Stimulated activated CD8-positive, alpha-beta memory T cell treated with anti-CD3 and anti-CD28 coated beads, Interleukin-2, amount 100 ng/mL, for 1 hour (primary cell): ENCODE measurements at places on chromosomes 2 and 18.

GRCh38 chr2:172096626-172097547, 5.8 kb downstream of the DLX2 start:
- DNase-seq = no peak

DNA sequence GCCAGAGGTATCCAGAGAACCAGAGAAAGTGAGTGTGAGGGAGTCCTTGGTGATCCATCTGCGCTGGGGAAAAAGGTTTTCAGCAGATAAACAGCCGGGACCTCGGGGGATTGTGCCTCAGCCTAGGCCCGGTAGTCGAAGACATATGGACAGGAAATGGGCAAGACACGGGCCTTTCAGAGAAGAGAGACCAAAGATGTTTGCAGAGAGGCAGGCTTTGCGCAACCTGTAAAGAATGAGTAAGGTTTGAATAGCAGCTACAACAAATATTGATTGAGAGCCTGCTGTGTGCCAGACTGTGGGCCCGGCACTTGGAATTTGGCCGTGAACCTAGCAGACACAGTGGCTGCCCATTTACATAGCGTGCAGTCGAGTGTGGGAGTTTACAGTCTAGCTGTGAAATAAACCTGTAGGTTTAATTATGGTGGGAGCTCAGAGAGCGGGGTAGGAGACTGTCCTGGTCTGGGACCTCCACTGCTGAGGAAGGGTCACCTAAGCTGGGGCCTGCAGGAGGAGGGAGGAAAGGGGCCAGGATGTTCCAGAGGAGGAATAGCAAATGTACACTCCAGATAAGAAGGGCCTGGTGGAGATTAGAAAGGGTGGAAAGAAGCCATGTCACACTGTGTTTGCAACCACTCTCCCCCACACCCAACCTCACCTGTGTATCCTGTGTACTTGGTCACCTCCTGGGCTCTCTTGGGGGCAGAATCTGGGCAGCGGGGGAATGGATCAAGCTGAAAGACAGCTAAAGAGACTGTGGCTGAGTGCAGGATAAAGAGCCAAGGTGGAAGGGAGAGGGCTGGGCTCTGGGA, 3.0 kb downstream of the SH2D6 start:
- no peak for DNase-seq

DNA sequence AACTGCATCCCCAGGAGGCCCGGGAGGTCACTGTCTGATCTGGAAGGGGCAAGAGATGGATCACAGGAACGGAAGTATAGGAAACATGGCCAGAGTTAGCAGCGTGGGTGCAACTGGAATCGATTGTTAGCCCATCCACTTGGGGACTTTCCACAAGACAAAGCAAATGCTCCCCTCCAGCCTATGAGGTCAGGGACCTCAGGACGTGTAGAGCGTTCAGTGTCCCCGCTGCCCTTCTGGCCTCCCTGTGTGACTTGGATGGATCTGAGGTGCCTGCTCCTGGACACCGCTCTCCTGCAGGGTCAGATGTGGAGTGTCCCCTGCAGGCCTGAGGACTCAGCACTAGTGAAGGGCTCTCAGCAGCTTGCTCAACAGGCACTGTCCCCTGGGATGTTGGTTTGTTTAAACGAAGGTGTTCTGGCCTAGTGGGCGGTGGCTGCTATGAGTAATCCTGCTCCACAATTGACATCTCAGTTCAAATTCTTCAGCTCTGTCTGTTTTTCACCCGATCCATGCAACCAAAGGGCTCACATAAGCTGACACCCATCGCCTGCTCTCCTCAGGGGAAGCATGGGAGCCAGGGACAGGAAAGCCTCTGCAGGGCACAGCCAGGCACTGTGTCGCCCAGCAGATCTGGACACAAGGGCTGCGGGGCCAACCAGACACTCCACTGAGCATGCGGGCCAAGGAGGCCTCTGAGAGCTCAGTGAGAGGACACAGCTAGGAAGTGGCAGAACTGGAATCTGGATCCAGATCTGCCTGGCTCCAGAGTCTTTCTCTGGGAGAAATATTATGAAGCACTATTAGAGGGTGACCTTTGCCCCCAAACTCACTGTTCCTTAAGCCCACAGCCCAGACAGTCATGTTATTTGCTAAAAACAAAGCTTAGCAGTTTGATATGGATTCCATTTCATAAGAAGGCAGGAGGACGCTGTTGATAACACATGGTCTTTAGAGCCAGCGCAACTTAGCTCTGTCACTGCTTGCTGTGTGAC, 78.5 kb downstream of the RHOB start:
- no peak for DNase-seq

GRCh38 chr2:141109633-141110032, 1021.2 kb downstream of the LRP1B start:
- no peak for DNase-seq

- no peak for DNase-seq
Measured at GRCh38 chr2:65522922-65523321, 90.5 kb upstream of the SPRED2 start.

DNA sequence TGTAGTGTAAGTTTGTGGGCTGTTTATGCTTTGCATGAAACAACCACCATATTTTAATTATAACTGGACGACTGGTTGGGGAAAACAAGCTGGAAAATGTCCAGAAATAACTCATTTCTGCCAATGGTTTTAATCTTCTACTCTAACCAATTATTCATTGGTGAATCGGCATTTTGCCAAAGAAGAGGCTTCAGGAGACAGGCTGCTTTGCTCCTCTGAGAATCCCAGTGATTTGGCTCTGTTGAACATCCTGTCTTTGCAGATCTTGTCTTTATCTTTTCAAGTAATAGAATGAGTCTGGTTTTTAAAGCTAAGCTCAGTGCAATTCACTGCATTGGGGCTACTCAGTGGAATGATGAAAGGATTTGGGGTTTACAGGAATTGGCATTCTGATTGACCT, 109.6 kb downstream of the APOB start:
- DNase-seq = no peak

GRCh38 chr2:30034052-30034775, 112.6 kb upstream of the YPEL5 start:
- DNase-seq = no peak

DNA sequence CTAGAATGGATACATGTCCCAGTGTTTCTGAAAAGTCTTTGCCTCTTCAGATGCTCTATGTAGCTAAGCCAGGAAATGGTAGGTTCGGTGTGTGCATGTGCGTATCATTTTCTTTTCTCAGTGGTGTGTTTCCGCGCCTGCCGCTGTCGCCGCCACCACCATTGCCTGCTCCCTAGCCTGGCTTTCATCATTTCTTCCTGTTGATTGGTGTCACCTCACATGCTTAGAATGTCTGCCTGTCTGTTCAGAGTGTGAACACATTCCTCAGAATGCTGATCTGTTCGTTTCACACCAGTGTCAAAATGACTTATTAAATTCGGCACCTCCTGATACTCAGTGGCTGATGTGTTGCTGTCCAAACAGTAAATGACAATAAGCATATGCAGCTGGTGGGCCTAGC, 255.2 kb upstream of the SPRED2 start:
- no peak for DNase-seq

DNA sequence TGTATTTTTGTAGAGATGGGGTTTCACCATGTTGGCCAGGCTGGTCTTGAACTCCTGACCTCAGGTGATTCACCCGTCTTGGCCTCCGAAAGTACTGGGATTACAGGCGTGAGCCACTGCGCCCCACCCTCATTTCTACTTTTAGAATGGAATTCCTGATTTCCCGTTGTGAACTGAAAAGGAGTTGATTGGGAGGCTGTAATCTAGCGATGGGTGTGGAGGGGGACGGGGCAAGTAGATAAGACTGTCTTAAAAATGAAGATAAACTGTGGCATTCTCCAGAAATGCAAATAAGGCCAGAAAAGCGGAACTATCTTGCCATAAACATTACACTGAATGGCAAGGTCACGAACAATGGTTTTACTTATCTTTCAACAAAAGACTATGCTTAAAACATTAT, 135.4 kb downstream of the TRIB2 start:
- no peak for DNase-seq

- no peak for DNase-seq
Measured at GRCh38 chr2:142130111-142131009, 456 bp downstream of the LRP1B start.

DNA sequence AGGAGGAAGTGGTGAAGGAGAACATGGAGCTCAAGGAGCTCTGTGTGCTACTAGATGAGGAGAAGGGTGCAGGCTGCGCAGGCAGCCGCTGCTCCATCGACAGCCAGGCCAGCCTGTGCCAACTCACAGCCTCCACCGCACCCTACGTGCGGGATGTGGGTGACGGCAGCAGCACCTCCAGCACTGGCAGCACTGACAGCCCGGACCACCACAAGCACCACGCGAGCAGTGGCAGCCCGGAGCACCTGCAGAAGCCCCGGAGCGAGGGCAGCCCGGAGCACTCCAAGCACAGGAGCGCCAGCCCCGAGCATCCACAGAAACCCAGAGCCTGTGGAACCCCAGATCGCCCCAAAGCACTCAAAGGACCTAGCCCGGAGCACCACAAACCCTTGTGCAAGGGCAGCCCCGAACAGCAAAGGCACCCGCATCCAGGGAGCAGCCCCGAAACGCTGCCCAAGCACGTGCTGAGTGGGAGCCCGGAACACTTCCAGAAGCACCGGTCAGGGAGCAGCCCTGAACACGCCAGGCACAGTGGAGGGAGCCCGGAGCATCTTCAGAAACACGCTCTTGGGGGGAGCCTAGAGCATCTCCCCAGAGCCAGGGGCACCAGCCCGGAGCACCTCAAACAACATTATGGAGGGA, 9.0 kb downstream of the CCDC85A start:
- no peak for DNase-seq

- DNase-seq = no peak
Measured at GRCh38 chr2:235106874-235107639, 155.2 kb downstream of the SH3BP4 start.

- DNase-seq = no peak
Measured at GRCh38 chr2:189446780-189447179, 5.5 kb downstream of the WDR75 start.

DNA sequence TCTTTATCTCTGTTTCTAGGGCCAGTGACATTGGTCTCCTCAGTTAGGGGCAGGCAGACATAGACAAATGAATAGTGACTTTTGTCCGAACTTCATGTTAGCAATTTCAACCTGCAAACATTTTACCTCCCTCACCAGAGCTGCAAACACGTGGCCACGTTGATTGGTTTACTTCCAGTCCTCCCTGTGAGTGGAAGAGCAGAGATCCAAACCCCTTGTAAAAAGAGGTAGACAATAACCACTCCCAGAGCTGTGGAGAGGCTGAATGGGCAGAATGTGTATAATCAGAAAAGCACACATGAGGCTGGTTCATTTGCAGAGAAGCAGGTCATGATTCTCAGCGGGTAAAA, 31.1 kb downstream of the CTIF start:
- DNase-seq = no peak

DNA sequence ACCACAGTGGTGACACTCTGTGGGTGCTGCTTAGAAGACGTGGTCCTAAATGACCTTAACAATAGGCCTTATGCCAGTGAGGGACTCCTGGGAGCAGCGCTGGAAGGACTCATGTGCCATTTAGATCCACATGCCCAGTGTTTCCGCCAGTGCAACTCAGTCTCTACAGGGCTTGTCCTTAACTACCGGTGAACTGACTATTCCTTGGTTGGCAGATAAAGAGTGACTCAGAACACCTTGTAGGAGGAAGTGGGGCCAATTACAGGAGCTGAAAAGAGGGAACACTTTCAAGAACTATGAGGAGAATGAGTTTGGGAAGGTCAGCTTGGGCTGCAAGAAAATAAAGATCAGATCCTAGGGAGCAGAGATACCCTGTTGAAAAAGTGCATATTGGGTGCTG, 1.8 kb upstream of the CDK5R2 start:
- DNase-seq = no peak

GRCh38 chr2:212708355-212708754, 169.8 kb upstream of the ERBB4 start:
- DNase-seq = no peak

DNA sequence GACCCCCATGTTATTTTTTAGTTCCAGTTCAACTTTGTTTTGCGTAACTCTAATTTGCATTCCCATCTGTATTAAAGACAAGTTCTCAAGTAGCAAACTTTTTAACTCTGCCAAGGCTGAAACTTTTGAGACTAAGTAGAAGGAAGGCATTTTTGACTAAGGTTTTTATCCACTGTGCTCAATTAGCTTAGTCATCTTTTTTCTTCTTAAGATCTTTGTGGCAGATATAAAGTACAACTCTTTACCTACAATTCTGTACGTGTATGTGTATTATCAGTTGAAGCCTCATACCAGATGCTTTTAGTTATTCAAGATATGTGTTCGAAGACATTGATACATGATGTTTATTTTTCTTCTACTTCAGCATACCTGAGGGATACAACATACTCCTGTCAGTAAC, 41.6 kb downstream of the CREB1 start:
- no peak for DNase-seq

DNA sequence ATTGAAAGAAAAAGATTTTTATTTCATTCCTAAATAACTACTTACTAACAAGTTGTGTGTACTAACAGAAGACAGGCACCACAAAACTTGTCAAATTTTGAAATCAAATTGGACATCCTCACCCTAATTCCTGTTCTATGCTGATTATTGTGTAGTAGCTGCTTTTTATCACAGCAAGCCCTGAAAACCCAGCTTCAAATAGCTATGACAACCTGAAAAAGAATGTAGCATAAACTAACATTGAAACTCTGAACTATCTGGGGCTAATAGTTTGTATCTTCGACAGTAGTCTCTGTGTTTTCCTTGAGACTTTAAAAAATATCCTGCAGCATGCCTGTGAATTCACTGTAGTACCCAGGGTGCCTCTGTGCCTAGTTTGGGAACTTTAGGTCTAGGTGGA, 122.6 kb downstream of the WDPCP start:
- DNase-seq = no peak

DNA sequence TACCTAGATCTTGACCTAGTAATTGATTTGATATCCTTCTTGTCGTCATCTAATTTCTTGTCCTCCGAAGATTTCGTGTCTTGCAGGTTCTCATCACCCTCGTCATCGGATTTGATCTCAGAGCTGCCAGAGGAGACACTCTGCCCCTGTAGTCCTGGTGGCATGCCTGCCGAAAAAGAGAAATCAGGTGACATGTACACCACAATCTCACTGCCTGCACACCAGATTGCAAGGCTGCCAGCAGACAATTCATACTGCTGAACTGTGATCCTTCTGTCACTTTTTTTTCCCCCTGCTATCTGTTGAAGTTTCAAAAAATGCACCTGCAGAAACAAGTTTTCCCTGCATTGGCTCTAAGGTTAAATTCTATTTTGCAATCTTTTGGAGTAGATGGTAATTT, 273.2 kb upstream of the CCDC68 start:
- DNase-seq = no peak

DNA sequence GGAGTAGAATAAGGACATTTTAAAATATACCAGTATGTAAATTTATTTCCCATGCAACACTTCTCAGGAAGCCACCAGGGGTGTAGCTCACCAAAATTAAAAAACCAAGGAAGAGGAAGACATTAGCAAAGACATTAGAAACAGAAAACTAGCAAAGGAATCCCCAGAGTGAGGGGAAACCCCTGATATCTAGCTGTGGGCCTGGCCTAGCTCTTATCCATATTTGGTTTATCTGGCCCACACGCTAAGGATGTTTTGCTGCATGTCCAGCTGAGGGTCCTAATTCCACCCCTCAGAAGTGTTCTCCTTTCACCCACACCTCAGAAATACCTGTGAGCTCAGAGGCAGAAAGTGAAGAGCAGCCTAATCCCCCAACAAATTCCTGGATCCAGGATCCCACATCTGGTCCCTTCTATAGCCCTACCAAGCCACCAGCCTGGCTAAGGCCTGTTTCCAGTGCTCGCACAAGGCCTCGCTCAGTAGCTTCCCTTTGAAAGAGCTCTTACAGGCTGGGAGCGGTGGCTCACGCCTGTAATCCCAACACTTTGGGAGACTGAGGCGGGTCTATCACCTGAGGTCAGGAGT, 17.4 kb downstream of the OSBPL1A start:
- DNase-seq = no peak
